AML-193 (cell line): ENCODE measurements at places on chromosomes 6 and 20.
A peak's percentile ranks its signal among the peaks of the same experiment; 100 is the strongest.

DNA sequence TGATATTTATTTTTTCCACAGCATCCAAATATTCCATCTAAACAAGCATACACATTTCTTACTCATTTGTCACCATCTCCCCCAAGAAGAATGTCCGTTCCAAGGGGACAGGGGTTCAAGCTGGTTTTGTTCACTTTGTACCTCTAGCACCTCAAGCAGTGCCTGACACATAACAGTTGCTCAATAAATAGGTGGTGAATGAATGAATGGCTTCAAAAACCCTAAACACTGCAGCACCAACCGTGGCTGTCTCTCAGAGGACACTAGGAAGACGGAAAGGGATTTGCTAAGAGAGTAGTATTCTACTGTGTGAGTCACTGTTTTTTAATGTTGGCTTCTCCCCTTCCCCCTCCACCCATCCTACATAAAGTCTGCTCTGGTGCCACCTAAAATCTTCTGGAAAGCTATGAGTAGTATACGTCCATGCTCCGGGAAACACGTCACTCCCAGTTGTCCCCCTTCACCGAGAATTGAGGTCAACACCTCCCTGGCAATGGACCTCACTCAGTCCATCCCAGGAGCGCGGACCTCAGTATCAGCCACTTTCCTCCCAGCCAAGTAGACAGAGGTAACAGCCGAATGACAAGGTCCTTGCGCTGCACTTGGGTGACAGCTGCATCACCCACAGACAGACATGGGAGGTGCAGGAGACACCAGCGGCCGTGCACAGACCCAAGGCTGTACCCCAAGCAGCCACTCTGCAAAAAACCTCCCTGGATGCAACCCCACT is 107.4 kb downstream of the PREX1 start:
- no peak for DNase-seq

DNA sequence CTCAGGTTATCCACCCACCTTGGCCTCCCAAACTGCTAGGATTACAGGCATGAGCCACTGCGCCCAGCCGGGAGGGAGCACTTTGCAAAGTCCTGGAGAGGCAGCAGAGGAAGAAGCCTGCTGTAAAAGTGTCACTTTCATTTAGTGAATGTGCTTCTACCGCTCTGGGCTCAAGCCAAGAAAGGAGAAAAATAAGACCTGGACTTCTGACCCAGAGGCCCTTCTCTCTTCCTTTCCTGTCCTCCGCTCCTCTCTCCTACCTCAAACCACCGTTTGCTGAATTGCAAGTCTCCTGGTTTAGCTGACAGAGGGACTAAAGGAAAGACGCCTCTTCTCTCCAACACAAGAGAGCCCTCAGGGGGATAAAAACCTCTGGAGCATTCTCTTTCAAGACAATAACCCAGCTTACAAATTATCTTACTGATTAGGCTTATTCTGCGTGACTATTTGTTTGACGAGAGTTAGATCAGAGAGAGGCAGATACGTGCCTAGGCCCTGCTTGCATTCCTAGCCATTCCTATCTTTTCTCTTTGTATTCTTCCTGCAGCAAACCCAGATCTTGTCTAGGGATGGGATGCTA is 84.2 kb upstream of the SLC22A23 start:
- DNase-seq: no peak

GRCh38 chr6:11123978-11124377 is 12.5 kb upstream of the ERVFRD-1 start:
- DNase-seq: no peak

DNA sequence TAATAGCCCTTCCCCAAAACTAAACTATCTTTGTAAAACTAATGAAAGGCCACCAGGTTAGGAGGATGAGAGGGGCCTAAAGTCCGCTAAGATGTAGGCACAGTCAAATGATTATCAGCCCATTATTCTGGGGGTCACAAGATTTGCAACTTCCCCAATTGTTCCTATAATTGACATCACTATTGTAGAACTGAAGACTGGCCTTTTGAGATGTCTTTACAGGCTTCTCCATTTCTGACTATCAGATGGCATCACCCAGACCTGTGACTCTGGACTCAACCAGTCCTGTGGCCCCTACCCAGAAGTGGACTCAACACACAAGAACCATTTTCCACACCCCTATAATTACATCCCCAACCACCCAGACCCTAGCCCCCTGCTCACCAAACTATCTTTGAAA is 61.5 kb upstream of the MAP7 start:
- DNase-seq: no peak

DNA sequence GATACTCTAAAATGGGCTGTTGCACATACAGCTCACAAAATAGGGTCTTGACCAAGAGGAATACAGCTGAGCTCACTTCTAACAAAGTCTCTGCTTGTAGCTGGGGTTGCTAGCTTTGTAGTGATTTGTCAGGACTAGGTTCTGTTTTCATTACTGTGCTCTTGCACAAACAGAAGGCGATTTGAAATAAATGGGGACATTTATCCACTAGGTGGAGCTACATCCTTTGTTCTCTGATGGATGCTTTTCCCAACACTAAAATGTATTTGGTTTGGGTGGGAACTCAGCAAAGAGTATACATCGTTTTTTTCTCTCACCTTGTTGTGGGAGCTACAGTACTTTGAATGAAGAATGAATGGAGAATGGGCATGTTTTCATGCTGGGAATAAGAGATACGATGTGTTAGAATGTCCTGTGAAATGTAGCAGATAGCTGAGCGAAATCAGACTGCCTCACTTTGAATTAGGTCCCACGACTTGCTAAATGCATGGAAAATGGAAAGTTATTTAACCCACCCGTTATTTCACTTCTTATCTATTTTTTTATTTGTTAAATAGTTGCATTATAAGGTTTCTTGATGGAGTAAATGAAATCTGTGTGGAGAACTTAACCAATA is 494.7 kb upstream of the MAP3K7 start:
- DNase-seq: peak; percentile 56

DNA sequence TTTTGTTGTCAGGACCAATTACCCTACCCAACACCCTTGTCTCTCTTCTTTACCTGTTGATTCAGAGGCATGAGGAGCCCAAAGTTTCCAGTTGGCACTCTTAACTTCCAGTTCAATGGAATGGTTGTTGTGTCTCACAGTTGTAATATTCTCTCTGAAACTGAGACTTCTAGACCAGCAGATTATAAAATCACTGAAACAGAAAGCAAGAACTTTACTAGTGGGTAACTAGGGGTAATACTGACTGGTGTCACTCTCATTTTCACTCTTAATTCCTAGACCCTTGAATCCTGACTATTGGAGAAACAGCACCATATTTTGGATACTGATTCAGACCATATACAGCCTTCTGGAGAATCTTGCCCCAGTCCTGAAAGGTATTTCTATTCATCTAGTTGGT is 140.2 kb upstream of the MMS22L start:
- no peak for DNase-seq

- DNase-seq: peak; percentile 43
Measured at GRCh38 chr6:135880066-135880972, 28.8 kb downstream of the PDE7B start.

- no peak for DNase-seq
Measured at GRCh38 chr6:142544199-142544838, 242.5 kb downstream of the ADGRG6 start.

DNA sequence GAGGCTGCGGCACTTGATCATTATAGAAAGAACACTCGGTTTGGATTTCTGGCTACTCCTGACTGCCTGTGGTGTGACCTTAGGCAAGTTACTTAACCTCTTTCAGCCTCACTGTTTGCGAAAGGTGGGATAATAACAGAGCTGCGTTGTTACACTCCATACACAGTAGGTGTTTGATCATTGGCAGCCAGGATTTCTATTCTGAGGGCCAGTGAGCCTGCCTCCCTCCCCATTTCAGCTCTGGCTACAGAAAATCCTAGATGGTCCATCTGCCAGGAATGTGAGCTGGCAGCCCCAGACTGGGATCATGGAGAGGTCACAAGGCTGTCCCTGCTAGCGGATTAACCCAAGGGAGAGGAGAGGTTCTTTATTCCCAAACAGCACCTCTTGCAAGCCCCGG is 2.7 kb downstream of the KCNB1 start:
- DNase-seq: no peak
